ENCODE measurements at places on chromosomes 6 and 20.

GRCh38 chr6:108133594-108134179 lies 32.1 kb upstream of the NR2E1 start:
- no peak for DNase-seq

DNA sequence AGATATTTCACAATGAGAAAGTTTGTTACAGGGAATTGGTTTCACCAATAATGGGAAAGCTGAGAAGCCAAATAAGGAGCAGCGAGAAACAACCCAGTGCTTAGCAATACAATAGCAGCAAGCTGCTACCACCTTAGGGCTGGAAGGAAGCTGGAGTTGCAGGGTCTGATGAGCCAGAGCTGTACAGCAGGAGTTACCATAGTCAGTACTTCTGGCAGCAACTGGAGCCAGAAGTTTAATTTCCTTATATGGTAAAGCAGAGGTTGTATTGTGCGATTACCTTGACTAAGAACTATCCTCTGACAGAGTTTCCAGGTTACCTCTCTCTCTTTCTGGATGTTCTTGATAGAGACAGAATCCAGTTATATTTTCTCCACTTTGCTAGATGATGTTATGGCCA lies 137.1 kb upstream of the OLIG3 start:
- no peak for DNase-seq

GRCh38 chr6:148789948-148790347 lies 43.1 kb downstream of the UST start:
- DNase-seq = no peak

- peak; percentile 32 for DNase-seq
Measured at GRCh38 chr20:34536798-34537394, 20.7 kb downstream of the DYNLRB1 start.

- no peak for DNase-seq
Measured at GRCh38 chr6:111515259-111515658, 32.2 kb upstream of the REV3L start.

- no peak for DNase-seq
Measured at GRCh38 chr6:88441346-88441745, 275.2 kb upstream of the CNR1 start.

GRCh38 chr6:154506991-154507898 lies 3.2 kb downstream of the CNKSR3 start:
- DNase-seq = no peak

DNA sequence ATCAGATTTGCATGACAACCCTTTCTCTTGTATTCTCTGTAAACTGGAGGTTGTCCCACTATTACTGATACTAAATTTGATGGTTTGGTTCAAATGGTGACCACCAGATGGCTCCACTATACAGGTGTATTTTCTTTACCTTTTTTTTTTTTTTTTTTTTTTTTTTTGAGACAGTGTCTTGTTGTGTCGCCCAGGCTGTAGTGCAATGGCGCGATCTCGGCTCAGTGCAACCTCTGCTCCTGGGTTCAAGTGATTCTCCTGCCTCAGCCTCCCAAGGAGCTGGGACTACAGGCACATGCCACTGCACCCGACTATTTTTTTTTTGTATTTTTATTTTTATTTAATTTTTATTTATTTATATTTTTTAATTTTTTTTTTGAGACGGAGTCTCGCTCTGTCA lies 6.6 kb upstream of the WTAP start:
- no peak for DNase-seq

- DNase-seq = no peak
Measured at GRCh38 chr20:14288341-14289330, 48.8 kb downstream of the FLRT3 start.

GRCh38 chr6:15152700-15153099 lies 93.2 kb upstream of the JARID2 start:
- DNase-seq = no peak

- no peak for DNase-seq
Measured at GRCh38 chr6:1383729-1384548, 5.4 kb upstream of the FOXF2 start.

DNA sequence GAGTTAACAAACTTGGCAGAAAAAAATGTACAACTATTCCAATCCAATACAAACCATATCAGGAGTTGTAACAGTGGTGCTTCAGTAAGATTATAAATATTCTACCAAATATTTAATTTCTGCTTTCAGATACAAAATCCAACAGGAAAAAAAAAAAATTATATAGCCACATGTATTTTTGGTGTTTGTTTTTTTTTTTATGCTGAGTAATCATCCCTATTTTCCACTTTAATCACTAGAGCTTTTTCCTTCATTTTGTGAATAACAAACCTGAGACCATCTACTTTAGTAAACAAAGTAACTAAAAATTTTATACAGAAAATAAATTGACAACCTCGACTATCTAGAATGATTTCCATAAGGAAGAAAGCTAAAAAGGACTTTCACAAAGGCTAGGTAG lies 36.2 kb downstream of the MMS22L start:
- no peak for DNase-seq

DNA sequence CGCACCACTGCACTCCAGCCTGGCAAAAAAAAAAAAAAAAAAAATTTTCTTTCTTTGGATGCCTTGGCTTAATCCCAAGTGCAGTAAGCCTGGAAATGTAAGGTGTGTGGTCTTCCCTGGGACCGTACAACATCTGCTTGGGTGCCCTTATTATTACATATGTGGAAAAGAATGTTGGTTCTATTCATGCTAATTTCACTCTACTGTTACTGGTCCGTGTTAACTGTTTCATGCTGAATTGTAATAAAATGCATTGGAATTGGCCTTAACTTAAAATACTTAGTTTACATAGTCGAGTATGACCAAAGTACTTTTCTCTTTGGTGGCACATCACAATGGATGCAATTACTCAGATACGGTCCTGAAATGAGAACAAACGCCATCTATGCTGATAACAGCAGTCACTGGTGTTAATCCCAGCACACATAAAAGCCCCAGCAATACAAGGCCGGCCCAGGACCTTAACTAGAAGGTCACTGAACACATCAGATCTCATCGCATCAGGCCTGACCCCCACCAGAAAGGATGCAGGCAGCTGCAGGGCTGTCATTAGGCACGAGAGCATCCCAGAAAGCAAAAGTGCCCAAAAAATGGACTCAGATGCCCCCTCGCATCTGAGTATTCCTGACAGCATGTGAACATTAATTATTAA lies 1.2 kb downstream of the SERPINB6 start:
- no peak for DNase-seq

- no peak for DNase-seq
Measured at GRCh38 chr20:60934724-60935123, 317.3 kb upstream of the CDH4 start.

DNA sequence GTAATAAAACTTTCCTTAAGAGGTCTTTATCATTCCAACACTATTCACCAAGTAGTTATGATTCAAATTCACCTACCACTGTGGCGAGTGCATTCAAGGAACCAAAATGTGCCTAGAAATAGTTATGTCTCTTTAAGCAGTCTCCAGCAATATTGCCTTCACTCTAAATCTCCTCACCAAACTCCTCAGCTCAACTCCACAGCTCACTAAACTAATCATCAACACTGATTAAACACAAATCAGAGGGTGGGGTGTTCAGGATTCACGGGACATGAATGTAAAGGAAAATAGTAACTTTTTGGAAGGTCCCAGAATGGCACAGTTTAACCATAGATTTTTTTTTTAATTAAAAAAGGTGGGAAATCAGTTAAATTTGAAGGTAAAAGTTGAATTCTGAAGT lies 70.5 kb upstream of the THEMIS start:
- no peak for DNase-seq

DNA sequence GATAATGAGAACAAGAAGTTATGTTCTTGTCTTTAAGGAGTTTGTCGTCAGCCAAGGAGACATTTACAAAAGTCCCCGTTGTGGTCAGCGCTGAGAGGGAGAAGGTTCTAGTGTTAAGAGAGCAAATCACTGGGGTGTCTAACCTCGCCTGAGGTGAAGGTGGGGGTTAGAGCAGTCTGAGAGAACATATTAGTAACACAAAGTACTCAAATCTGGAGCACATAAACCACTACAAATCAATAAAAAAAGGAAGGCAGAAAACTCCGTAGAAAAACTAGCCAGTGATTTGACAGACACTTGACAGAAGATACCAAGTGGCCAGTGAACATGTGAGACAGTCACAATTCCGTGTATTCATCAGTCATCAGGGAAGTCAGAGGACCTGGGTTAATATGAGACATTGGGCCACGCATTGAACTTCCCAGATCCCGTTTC lies 45.4 kb downstream of the CDS2 start:
- no peak for DNase-seq

DNA sequence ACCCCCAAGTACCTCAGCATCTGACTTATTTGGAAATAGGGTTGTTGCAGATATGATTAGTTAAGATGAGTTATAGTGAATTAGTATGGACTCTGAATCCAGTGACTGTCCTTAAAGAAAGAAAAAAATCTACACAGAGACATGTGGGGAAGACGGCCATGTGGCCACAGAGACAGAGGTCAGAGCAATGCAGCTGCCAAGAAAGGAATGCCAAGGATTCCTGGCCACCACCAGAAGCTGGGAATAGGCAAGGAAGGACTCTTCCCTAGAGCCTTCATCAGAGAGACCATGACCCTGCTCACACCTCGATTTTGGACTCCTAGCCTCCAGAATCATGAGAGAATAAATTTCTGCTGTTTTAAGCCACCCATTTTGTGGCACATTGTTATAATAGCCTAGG lies 81.8 kb downstream of the FYN start:
- no peak for DNase-seq

DNA sequence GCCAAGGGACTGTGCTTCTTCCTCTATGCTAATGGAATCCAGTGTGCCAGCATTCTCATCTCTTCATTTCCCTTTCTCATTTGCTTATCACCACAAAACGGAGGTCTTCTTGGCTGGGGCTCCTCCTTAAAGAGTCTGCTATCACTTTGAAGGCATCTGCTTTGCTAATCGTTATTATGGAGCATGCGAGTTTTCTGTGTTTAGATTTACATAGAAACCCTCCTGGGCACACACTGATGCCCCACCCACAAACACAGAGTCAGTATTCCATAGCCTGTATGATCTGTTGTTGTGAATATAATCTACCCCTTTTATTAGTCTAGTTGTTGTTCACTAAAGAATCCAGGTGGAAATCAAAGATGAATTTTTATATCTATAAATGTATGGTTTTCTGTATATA lies 83.4 kb upstream of the XRN2 start:
- DNase-seq = no peak

DNA sequence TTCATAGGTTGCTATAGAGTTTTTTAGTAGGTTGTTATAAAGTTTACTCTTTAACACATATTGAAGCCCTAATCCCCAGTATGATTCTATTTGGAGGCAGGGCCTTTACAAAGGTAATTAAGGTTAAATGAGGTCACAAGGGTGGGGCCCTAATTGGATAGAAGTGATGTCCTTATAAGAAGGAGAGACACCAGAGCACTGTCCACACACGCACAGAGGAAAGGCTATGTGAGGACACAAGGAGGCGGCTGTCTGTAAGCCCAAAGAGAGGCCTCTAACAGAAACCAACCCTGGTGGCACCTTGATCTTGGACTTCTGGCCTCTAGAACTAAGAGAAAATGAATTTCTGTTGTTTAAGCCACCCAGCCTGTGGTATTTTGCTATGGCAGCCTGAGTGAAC lies 98.5 kb downstream of the GJA10 start:
- DNase-seq = no peak

GRCh38 chr6:10970731-10971130 lies 73.4 kb downstream of the ELOVL2 start:
- no peak for DNase-seq

GRCh38 chr6:42123379-42124103 lies 18.9 kb downstream of the C6orf132 start:
- DNase-seq = no peak

DNA sequence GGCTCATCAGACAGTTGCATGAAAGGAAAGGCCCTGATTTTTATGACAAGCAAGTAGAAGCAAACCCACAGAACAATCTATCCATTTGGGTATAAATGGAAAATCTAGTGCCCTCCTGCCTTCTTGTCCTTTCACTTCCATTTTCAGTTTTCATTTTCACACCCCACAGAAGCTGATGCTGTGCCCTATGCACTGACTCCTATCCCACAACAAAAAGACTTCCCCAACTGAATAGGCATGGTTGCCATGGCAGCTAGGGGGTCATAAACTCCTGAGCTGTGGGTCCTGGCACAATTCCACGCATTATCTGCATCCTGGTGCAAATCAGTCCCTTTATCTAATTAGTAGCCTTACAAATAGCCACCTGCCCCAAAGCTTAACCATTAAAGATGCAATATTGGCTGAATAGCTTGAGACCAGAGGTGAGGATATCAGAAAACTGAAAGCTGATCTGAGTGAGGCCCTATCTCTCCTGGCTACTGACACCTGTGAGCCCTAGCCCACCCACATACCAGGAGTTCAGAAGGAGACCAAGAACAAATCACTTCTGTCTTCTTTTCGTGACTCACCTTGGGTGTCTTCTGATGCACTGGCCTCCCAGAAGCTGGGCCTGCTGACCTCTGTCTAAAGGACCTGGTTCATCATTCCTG lies 34.9 kb upstream of the HEY2 start:
- DNase-seq = no peak

GRCh38 chr6:5529733-5530132 lies 268.4 kb downstream of the FARS2 start:
- DNase-seq = no peak

DNA sequence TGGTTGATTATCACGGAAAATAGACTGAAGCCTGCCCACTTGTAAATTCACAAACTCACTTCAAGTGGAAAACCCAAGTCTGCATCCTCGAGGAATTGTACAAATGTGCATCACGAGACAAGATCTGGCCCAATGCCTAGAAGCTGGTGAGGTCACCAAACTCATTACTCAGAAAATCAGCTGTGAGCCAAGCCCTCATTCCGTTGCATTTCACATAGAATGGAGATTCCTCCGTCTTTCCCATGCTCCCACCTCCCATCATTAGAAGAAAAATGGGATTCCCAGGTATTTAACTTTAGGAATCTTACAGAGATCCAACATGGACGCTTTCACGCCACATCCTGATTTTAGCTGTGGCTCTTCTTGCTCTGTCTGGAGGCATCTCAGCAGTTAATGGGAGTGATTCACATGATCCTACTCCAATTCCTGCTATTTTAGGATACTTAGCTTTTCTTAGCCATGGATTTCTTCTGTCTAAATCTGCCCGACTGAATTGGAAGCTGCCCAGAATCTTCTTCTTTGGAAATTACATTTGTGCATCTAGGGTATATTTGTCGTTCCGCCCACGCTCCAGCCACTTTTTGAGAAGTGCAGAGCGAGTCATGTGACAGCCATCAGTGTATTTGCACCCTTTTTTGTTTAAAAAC lies 68.7 kb upstream of the STMND1 start:
- DNase-seq = no peak

DNA sequence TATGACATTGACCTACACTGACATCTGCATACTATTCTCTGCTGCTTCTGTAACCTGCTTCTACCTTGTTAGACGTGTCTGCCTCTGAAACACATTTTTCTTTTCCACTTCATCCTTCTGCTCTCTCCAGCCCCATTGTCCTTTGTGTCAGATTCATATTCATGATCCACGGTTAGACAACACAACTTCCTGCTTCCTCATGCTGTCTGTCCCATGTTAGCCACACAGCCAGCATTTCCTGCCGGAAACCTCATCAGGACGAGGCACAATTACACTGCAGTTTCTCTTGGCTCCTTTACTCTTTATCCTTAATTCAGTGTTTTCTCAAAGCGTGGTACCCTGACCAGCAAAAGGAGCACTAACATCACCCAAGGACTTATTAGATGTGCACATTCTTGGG lies 150.2 kb downstream of the TBC1D7 start:
- DNase-seq = no peak
